ENCODE measurements at places on chromosomes 7 and 10.
A peak's percentile ranks its signal among the peaks of the same experiment; 100 is the strongest.

DNA sequence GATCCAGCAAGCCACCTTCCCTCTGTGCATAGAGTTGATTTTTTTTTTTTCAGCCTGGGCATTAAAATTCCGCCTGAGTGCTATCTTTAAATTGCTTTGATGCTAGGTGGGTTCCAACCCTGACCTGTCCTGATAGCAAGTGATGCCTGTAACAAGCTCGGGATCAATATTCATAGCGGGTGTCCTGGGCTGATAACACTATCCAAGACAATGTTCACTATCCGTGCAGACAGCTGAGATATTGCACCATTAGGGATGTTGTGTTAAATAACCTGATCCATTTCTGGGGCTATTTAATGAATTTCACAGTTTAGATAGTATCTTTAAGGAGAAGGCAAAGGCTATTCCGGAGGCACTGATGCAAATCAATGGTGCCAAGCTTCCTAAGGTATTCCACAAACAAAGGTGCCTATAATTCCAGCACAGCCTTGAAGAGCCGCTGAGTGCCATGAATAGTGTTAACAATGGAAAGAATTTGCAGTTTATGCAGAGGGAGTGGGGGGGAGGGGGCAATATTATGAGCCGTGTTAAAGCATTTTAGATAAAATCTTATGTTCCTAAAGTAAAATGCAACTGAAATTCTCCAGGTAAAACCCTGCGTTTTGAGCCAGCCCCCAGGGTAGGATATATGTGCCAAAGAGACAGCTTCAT is 4.2 kb upstream of the NKX1-2 start:
- peak; percentile 55 for DNase-seq

DNA sequence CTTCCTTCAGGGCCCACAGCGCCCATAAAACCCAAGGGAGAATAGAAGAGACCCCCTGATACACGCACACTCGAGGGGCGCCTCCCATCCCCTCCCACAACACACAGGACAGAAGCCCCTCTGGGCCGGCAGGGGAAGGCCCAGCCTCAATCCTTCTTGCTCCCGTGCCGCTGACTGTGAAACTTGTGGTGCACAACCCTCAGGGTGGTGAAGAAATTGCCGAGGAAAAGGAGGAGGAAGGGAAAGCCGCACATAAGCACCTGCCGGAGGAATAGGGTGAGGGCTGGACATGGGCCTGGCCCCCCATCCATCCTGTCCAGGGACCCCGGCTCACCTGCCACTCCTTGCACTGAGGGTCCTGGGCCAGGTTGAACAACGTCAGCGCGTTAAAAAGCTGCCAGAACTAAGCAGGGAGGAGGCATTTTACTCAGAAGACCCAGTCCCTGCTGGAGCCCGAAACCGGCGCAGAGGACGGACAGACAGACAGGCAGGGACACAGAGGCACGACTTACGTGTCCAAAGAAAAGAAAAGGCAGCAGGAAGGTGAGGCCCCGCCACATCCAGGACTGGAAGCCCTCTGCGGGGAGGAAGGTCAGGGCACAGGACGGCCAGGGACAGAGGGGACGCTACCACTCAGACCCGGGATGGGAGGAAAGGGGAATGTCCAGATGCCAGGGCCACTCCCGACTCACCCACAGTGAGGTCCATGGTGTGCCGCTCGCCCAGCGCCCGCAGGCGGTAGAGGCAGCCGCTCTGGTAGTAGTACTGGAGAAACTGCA is 7.2 kb downstream of the TMEM120A start:
- DNase-seq, result no peak

GRCh38 chr7:7228472-7228871 is 46.1 kb downstream of the C1GALT1 start:
- DNase-seq, result no peak

DNA sequence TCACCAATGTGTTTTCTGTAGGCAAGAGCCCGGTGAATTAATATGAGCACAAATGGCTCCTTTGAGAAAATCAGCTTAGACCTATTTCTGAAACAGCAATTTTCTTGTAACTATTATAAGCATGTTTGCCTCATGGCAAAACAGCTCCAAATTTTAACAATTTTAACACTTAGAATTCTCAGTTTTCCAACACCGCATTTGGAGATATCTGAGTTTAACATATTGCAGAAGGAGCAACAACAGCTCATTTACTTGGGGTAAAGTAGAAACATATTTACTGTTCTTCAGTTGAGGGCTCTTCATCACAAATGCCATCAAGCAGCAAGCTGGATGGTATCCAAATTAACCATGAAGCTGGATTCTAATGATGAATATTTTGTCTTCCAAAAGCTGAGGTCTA is 134.0 kb upstream of the SLC26A5 start:
- DNase-seq, result no peak

GRCh38 chr10:8403711-8404371 is 349.4 kb downstream of the GATA3 start:
- DNase-seq, result peak; percentile 15

DNA sequence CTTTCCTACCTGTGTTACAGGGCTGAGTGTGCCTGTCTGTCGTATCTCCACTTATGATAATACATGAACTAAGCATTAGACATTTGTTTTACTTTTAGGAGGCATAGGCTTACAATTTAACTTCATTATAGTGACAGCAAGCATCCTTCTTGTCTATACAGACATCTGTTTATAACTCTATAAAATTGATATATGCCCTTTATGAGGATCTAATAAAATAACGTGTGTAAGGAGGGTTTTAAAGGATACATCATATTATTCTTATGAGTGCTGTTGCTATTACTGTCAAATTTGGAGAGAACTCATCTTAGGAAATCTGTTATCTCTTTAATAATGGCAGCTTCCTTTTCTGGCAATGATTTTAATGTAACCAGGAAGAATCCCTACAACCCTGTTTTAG is 21.9 kb downstream of the THNSL1 start:
- no peak for DNase-seq

DNA sequence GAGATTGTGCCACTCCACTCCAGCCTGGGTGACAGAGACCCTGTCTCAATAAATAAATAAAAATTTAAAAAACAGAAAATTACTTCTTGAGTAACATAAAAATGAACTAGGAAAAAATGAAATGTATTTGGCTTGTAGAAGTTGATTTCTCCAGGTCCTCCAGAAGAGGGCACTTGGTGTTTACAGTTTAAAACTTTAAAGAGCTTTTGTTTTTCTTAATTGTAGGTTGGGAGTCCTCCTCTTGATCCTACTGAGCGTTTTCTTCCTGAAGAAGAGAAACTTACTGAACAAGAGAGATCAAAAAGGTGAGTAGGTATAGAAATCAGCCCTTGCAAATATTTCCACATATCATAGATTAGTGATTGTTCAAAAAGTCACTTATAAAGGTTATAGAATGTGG is 16.2 kb downstream of the KIFBP start:
- peak; percentile 85 for DNase-seq

DNA sequence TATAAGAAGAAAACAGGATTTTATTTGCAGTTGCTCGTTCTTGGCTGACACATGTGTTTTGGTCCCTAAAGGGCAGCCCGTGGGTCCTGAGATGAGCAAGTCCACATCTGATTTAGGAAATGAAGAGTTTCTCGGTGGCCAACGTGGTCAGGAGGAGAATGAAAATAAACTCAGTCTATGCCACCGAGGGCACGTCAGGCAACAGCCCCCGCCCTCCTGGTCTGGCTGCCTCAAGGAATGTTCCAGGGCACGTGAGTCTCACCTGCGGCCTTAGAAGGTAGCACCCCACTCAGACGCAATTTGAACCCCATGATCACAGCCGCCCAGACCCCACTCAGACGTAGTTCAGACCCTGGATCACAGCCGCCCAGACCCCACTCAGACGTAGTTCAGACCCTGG is 197.2 kb downstream of the ADARB2 start:
- no peak for DNase-seq

GRCh38 chr10:70124415-70124814 is 8.2 kb downstream of the AIFM2 start:
- DNase-seq, result no peak

GRCh38 chr7:27179503-27180430 is 5.3 kb downstream of the HOXA11 start:
- DNase-seq, result peak; percentile 52

GRCh38 chr7:46440186-46440585 is 519.1 kb upstream of the IGFBP3 start:
- no peak for DNase-seq

- no peak for DNase-seq
Observed at GRCh38 chr7:106836816-106837215, 28.3 kb upstream of the PIK3CG start.

- peak; percentile 79 for DNase-seq
Observed at GRCh38 chr10:79068203-79068561, 584 bp upstream of the ZMIZ1 start.

- no peak for DNase-seq
Observed at GRCh38 chr10:100182281-100182680, 3.5 kb downstream of the ERLIN1 start.

DNA sequence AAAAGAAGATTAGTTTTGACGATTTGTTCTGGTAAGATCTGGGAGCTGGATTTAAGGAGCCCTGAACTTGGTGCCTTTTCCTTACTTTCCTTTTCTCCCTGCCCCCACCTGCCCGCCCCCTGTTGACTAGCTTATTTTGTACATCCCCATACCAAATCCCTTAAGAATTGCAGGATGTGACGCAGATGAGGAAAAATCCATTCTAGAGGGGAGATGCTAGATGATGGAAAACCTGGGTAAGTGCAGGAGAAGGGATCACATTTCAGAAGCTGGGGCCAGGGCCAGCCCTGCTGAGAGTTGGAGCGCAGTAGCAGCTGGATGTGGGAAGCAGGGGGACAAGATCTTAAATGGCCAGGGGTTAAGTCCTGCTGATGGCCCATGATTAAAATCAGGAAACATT is 93.9 kb downstream of the CCDC3 start:
- DNase-seq, result no peak

DNA sequence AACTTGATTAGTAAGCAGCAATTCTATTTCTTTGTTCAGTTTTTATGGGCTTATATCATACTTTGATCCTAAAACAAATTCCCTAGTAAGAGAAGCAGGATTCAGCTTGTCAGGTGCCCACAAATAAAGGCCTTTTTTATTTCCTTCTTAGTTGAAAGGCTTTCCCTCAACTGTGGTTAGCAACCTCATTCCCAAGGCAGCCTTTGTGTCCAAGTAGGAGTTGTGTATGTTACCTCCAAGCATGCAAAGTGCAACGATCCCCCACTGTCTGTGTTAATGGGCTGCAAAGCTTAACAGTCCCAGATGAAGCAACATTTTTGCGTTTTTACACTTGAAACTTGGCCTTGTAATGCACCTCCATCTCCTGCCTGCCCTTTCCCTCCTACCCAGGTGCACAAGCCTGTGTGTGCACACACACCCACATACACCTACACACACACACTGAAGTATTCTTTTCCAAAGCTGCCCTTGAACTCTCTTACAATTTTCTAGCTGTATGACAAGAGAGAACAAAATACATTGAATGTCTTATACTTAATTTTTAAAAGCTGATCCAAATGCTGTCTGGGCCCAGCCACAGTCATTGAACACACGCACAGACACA is 278.2 kb downstream of the SNX13 start:
- no peak for DNase-seq

- no peak for DNase-seq
Observed at GRCh38 chr10:24561453-24561852, 162.2 kb downstream of the ARHGAP21 start.

DNA sequence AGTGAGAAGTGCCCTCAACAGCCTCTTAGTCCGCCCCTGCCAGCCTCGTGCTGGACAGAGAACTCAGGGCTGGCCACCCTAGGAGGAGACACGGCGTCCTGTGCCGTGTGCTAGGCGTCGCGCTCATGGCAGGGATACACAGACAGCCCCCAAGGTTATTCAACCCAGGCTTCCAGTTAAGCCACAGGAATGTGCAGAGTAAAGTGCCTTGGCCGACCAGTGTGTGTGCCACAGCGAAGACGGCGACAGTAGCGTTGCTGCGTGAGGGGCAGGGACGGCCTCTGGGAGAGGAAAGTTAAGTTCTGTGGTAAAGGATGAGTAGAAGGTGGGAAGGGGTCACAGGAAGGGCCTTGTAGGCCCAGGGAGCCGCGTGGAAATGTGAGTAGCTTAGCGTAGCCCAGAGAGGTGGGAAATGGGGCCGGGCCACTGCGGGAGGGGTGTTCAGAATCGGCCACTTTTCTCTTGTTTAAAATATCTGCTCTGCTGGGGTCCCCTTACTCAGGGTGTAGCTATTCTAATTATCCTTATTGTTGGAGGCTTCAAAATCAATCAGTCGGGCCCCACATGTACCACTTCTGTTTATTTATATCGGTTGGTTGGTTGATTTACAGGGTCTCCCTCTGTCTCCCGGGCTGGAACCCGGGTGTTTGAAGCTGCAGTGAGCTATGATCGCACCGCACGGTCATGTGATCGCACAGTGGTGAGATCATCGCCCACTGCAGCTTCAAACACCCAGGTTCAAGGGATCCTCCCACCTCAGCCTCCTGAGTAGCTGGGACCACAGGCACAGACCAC is 24.5 kb downstream of the TMEM120A start:
- no peak for DNase-seq

DNA sequence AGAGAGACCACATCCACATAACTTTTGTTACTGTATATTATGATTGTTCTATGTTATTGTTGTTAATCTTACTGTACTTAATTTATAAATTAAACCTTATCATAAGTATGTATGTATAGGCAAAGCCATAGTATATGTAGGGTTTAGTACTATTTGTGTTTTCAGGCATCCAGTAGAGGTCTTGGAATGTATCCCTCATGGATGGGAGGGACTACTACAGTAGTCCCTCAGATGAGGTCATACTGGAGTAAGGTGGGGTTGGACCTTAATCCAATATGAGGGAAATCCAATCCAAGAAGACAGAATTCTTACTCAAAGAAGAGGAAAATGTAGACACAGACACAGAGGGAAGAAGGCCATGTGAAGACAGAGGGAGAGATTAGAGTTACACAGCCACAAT is 34.1 kb upstream of the MALRD1 start:
- no peak for DNase-seq

GRCh38 chr7:152527610-152528032 is 91.8 kb upstream of the KMT2C start:
- DNase-seq, result no peak

GRCh38 chr7:111495173-111495810 is 67.0 kb downstream of the IMMP2L start:
- peak; percentile 17 for DNase-seq

GRCh38 chr10:98649170-98649569 is 202.4 kb upstream of the HPS1 start:
- DNase-seq, result no peak

DNA sequence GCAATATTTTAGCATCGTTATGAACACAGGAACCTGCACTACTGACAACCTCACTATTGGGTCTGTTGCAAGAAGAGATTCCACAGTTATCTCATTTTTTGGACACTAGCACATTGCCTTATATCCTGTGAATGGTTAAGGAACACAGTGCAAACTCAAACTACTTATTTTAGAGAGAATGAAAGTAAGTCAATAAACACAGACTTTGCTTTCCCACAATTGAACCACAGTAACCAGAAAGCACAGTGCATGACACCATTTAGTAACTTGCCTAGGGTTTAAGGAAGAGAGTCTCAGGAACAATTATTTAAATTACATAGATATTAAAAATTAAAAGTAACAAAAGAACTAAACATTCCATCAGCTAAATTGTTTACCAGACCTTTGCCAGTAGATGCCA is 468.8 kb downstream of the ZWINT start:
- peak; percentile 38 for DNase-seq

GRCh38 chr10:57785546-57785945 is 482.1 kb downstream of the IPMK start:
- DNase-seq, result no peak

GRCh38 chr10:92475357-92475868 is 98.5 kb downstream of the IDE start:
- no peak for DNase-seq

Data from OCI-M1 (cell line).